ENCODE measurements at places on chromosomes 1 and 21.

GRCh38 chr1:30887485-30888315 lies 20.9 kb downstream of the SDC3 start:
- no peak for DNase-seq

DNA sequence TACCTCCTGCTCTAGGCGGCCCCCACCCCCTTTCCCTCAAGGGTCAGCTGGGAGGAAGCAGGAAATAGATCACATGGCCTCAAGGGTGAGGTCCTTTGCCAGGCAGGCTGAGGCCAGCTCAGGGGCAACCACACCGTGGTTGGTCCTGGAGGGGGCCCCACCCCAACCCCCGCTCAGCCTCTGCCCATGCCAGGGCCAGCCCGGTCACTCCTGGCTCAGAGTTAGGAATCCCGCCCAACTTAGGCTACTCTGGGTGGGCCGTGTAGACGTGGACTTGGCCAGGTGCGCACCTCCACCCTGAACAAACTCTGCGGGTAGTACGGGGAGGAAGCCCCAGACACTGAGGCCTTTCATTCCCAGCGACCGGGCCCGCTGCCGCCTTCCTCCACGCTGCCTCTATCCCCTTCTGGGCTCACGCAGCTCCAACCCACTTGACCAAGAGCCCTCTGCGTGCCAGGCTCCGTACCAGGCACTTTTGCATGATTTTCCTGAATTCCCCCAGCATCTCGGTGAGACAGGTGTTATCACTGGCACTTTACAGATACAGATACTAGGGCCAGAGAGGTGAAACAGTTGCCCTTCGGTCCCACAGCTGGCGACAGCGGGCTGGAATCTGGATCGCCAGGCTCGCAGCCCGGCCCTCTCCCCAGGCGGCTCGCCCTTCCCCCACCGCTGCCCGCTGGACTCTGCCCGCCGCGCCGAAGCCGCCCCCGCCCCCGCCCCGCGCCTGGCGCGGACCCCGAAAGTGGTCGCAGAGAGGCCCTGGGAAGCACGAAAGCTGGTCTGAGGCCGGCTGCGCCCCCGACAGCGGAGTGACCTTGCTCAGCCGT lies 769 bp downstream of the GALE start:
- DNase-seq, result no peak

- no peak for DNase-seq
These were observed 23.9 kb upstream of the SPRR2G start for GRCh38 chr1:153174624-153175023.

DNA sequence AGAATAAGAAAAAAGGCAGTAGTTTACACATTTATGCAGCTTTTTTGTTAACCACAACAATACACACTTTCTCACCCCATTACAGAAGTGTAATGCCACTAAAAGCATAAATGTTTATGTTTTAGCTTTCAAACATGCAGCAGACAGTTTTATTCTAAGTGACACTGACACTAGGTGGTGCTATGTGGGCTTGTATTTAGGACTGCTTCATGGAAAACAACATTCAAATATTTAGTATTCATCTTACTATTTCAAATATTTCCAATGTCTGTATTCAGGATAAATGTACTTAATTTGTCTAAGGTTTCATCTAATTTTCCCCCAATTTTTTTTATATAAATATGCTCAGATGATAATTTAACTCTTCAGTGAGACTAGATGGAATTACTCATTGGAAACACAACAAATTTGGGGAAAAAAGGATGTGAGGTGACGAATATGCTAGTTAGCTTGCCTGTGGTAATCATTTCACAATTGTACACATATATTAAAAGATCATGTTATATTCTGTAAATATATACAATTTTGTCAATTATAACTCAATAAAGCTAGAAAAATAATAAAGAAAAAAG lies 71.4 kb downstream of the USP1 start:
- DNase-seq, result peak; percentile 42

- no peak for DNase-seq
These were observed 865 bp downstream of the ADPRS start for GRCh38 chr1:36089393-36090121.

- peak; percentile 74 for DNase-seq
These were observed 98.3 kb upstream of the CAMK1G start for GRCh38 chr1:209485167-209485566.

DNA sequence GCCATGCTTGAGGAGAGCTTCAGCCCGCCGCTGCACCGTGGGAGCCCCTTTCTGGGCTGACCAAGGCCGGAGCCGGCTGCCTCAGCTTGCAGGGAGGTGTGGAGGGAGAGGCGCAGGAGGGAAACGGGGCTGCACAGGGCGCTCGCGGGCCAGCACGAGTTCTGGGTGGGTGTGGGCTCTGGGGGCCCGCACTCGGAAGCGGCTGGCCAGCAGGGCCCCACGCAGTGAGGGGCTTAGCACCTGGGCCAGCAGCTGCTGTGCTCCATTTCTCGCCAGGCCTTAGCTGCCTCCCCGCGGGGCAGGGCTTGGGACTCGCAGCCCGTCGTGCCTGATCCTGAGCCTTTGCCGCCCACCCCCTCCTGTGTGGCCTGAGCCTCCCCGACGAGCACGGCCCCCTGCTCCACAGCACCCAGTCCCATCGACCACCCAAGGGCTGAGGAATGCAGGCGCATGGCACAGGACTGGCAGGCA lies 1554.0 kb downstream of the KCNT2 start:
- no peak for DNase-seq

- DNase-seq, result no peak
These were observed 61.5 kb upstream of the ATP1B1 start for GRCh38 chr1:169044971-169045370.

DNA sequence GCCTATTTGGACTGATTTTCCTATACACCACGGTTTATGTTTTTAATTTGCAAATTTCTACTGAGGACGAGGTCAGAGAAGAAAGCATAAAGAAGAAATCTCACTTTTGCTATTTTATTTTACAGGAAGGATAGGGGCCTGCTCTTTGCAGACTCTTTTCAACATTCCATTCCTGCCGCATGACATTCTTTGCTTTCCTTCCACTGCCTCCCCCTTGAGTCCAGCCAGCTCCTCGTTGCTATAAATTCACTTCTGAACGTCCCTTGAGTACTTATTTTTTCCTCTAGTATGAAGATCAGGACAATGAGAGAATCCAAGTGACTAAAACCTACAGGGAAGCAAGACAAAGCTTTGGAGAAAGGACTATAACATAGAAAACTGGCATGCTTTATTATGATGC lies 53.4 kb upstream of the PTGFR start:
- no peak for DNase-seq

DNA sequence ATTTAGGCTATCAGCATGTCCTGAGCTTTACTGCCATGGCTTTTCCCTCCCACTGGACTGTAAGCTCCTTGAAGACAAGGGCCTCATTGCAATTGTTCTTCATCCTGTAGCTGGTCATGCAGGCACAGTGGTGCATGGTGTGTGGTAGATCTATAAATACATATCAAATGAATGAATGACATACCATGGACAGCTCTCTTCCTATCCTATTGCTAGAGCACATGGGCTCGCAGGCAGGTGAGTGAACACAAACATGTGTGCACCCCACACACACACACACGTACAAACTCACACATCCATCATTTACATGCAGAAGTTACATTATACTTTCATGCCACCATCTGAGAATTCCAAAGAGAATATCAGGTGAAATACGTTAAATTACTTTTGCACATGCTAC lies 172.9 kb upstream of the RUNX1 start:
- no peak for DNase-seq

- DNase-seq, result no peak
These were observed 17.3 kb downstream of the POFUT2 start for GRCh38 chr21:45270306-45270821.

DNA sequence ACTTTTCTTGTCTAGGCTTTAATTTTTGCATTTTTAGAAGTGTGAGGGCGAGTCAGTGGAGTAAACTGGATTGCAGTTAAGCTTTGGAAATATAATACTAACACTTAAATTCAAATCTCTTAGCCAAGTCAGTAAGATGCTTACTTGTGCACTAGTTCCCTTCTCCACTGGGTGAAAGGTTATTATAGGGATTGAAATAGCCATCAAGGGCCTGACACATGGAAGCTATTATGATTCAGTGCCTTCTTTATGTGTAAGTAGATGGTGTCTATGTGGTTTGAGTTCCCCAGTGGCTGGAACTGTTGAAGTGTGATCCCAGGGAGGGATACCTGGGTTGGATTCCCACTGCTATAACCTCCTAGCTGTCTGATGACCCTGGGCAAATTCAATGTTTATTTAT lies 24.7 kb upstream of the DMRTA2 start:
- DNase-seq, result no peak

DNA sequence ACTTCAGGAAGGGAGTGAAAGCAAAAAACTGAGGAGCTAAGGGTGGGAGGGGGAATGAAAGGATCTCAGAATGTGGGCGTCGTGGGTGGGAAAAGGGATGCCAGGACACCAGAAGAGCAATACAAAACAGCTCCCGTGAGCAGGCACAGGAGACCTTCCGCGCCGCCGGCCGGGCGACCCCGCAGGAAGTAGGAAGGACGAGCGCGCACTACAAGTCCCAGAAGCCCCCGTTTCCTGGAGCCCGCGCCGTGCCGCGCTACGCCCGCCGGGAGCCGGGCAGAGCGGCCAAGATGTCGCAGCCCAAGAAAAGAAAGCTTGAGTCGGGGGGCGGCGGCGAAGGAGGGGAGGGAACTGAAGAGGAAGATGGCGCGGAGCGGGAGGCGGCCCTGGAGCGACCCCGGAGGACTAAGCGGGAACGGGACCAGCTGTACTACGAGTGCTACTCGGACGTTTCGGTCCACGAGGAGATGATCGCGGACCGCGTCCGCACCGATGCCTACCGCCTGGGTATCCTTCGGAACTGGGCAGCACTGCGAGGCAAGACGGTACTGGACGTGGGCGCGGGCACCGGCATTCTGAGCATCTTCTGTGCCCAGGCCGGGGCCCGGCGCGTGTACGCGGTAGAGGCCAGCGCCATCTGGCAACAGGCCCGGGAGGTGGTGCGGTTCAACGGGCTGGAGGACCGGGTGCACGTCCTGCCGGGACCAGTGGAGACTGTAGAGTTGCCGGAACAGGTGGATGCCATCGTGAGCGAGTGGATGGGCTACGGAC lies at the start of gene PRMT6:
PRMT6 (plus strand) TSS at position 249 of the 771 bp plus-strand sequence; CDS start at position 291, 42 bp downstream.
- DNase-seq, result peak; percentile 86

- DNase-seq, result no peak
These were observed 4.6 kb downstream of the HJV start for GRCh38 chr1:146016891-146017290.

- no peak for DNase-seq
These were observed 46.9 kb upstream of the EEIG2 start for GRCh38 chr1:108513044-108513415.

- DNase-seq, result no peak
These were observed 13.4 kb upstream of the TTC22 start for GRCh38 chr1:54814571-54814970.

GRCh38 chr1:117339866-117340700 lies 27.2 kb upstream of the MAN1A2 start:
- DNase-seq, result no peak

GRCh38 chr21:29182691-29183092 lies 52.2 kb downstream of the MAP3K7CL start:
- no peak for DNase-seq

DNA sequence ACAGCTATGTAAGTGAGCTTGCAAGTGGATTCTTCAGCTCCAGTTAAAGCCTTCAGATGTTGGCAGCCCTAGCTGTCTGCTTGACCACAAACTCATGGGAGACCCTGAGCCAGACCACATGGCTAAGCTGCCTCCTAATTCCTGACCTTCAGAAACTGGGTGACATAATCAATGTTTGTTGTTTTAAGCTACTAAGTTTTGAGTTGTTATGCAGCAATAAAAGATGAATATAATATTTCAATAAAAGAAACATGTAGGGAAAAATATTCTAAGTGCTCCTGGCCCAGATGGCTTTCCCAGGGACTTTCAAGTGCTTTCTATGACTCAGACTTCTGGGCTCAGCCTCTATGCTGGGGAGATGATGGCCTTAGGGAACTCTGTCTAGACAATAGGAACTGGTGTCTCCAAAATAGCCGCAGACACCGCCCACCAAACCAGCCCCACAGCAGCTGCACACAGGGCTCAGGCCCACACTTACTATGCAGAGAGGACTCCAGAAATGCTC lies 20.3 kb upstream of the AZIN2 start:
- no peak for DNase-seq

DNA sequence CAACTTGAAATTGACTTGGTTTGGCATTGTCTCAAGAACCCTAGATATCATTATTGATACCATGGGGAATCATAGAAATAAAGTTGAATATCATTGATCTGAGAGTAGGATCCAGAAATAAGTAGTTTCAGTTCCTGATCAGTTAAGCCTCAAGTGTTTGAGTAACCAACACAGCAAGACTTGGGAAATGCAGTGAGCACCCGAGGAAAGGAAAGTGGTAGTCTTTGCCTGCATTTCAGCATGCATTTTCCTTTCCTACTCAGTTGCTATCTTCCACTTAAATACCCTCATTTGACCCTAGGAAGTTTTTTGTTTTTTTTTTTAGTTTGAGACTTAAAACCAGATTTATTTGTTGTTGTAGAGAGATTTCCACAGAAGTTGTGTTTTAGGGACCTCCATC lies 18.9 kb downstream of the CLEC20A start:
- no peak for DNase-seq

- no peak for DNase-seq
These were observed 10.5 kb upstream of the PGD start for GRCh38 chr1:10388387-10388715.

DNA sequence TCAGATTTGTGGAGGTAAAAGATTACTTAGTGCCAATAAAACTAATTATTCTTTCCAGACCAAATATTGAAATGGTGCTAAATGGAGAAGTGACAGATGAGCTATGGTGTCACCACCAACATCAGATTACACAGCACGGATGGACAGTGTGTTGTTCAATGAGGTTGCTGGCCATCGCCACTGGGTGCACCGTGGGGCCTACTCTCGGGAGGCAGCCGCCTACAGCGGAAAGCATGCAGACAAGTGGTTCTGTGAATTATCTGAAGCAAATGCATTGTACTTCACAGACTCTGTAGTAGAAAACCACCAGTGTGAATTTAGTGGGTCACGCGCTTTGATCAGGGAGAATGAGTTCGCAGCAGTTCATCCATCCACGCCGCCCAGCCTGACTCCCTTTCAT lies 42.3 kb downstream of the GNG4 start:
- no peak for DNase-seq

DNA sequence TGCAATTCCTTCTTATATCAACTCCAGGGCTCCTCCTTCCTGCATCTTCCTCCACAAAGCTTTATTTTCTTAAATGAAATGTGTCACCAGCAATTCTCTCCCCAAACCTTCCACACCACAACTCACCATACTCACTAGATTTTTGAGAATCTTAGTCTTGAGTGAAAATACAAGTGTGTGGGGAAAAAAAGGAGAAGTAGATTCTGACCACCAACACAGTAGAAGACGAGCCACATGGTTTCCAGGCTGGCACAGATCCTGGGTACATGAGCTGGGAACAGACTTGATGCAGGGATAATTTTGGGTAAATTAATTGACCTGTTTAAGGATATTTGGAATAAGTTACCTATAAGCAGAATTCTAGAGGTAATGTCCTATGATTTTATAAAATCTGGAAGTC lies 72.8 kb upstream of the KCNJ15 start:
- DNase-seq, result no peak

GRCh38 chr1:151934048-151934493 lies 24.8 kb upstream of the THEM4 start:
- peak; percentile 46 for DNase-seq
